ENCODE measurements at places on chromosomes 7 and 10.

DNA sequence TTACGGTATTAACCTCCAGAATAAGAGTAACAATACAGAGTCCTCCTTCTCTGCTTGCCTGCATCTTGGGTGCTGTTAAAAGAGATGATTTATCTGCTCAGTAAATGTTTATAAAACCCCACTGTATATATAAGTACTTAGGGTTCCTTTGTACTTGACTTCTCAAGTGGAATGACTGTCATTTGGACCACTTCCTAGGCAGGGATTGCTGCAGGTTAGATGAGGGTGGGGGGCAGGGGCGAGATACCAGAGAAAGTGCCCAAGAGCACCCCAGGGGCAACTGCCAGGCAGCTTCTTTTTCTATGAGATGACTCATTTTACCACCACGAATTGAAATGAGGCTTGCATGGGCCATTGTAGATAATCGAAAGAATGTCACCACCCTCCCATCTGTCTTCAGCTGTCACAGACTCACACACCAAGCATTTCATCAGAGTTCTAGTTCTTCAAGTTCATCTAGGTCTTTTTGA, 421.9 kb upstream of the GALNT17 start:
- DNase-seq: peak; percentile 15

DNA sequence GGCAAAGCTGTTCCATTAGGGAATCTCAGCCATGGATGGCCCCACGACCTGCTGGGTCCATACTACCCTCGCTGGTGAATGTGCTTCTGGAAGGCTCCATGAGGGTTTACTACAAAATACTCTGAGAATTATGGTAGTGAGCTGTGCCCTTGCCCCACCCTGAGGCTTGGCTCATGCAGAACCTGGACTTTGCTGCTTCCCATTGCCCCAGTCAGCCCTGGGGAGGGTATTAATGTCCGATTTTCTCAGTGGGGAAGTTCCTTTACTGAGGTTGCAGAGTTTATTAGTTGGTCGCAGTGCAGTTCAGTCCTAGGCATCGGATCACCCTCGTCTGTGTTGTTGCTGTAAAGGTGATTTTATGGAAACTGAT, 310.1 kb downstream of the WDR37 start:
- no peak for DNase-seq

DNA sequence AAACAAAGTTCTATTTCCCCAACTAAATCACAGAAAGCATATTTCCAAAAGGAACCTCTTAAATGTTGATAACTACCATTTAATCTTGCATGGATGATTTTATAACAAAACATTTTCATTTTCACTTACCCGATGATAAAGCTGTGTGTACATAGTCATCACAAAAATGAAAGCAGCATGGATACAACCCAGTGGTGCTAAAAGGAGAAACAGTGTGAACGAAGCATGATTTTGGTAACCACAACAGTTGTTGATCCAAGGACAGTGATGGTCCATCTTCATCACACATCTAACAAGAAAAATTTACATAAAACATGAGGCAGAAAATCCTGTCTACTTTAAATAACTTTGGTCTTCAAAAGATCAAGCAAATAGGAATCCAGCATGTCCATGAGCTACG, 4.7 kb downstream of the ZDHHC6 start:
- no peak for DNase-seq

DNA sequence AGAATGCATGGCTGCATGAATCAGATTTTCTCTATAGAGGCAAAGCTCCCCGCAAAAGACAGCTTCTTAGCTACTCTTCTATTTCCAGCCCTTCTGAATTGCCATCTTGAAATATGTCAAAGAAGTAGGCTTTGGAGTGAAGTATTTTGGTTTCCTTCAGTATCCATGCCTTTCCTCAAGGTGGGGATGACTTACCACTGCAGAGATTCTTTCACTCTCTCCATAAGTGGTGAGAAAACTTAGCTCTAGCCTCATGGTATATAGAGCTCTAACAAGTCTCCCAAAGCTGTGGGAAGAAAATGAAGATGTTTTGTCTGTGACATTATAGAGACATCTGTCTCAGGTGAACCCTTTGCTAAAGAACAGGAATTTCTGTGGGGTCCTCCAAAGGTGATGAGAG, 89.6 kb upstream of the ITGB1 start:
- no peak for DNase-seq

DNA sequence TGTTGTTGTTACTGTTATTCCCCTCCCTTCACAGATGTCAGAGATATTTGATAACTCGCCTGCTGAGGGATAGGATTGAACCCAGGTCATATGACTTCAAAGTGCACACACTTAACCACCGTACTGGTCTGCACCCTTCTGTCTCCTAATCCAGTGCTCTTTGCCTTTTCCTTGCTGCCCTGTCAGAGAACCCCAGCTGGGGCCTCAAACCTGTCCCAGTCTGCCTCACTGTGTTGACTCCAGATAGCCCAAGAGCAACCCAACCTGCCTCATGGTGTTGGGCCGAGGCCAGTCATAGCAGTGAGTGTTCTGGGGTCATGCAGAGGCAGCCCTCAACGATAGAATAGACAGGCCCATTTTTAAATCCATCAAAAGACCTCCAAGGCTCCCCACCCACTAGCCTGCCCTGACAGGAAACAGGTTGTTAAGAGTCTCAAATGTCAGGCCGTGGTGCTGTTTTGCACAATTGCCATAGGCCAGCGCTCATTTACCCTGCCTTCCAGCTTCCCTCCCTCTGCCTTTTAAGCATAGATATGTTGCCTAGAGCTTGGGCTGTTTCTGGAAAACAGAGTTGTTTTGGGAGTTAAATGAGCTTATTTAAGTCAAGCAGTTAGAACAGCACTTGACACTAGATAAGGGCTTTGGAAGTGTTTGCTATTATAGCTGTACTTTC, 37.0 kb upstream of the PDCD4 start:
- DNase-seq: peak; percentile 91

GRCh38 chr10:48705401-48705938, 20.8 kb downstream of the WDFY4 start:
- DNase-seq: no peak

DNA sequence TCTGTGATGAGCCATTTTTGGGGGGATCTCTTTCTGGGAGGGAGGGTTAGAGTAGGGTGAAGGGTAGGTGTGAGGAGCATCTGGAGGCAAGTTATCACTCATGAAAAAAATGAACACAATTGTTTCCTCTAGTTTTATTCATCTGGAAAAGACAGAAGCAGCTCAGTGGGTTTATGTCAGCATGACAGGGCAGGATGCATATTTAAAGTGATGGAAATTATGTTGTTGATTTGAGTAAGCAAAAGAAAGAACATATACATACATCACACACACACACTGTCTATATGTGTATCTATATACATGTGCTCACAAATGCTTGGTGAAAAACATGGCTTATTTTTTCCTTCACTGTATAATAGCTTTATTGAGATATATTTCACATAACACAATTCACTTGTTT, 114.2 kb downstream of the ADCY1 start:
- no peak for DNase-seq

DNA sequence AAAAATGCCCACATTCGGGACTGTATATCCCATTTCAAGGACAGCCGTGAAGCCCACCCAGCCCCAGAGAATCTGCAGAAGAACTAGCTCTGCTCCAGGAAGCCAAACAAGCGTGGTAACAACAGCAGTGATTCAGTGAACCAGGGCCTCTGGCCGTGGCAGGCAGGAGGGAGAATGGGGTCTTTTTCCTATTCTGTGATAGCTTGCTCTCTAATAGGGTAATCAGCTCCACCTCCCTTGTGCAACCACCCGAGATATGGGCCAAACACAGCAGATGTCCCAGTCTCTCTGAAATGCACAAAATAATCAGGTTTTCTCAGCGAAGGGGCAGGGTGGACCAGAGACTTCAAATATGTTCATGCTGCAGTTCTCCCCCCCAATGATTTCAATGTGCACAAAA, 35.8 kb downstream of the CHST15 start:
- no peak for DNase-seq

DNA sequence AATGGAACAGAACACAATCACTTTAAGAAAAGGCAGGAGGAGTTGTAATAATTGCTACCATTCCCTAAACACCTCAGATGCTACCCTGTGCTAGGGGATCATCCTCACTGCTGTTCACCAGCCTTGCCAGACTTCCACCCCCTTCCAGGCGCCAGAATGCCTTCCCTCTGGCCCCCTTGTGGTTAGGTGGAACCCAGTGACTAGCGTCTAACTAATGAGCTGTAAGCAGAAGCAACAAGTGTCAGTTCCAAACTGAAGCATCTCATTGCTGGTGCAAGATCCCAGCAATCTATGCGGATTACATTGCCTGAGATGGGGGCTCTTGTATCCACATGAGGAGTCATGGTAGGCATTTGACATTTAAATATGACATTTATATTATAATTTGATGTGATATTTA, 86.6 kb downstream of the FRMD4A start:
- DNase-seq: no peak

- DNase-seq: no peak
These were observed 56.4 kb upstream of the DKK1 start for GRCh38 chr10:52257692-52258075.

GRCh38 chr7:133587903-133588302, 335.0 kb downstream of the EXOC4 start:
- DNase-seq: no peak
